ENCODE measurements at places on chromosomes 3 and 15.

- DNase-seq: no peak
These were observed 13.0 kb upstream of the TMEM115 start for GRCh38 chr3:50372349-50372748.

DNA sequence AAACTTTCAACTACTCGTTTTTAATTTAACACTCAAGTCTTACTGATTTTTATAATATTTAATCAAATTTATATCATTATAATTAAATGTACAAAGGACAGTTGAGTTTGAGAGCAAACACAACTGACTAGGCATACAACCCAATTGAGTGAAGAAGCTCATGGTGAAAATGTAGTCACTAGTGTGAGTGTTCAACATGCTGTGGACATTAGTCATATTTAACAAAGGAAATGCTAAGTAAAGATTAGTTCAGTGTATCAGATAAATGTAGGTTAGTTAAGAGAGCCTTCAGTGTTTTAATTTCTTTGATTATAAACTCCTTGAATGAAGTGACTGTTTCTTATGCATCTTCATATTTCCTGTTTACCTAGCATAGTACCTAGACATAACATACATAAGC, 444.2 kb upstream of the GOLIM4 start:
- DNase-seq: no peak

- no peak for DNase-seq
These were observed 536 bp downstream of the SEC61A1 start for GRCh38 chr3:128052595-128053351.

DNA sequence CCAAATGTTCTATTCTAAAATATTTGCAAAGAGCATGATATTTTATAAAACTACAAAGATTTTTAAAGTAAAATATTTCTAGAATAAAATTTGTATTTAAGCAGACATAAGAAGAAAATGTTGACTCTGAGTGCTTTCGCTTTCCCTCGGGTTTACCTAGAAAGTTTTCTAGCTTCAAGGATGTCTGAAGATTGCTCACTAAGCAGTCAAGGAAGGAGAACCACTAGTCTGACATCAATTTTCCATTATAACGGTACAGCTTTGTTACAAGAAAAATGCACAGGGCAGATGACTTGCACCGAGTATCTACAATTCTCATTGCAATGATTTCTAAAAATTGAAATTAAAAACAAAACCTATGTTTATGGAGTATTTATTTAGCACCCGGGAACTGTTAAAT, 14.2 kb downstream of the GPR15 start:
- DNase-seq: no peak

DNA sequence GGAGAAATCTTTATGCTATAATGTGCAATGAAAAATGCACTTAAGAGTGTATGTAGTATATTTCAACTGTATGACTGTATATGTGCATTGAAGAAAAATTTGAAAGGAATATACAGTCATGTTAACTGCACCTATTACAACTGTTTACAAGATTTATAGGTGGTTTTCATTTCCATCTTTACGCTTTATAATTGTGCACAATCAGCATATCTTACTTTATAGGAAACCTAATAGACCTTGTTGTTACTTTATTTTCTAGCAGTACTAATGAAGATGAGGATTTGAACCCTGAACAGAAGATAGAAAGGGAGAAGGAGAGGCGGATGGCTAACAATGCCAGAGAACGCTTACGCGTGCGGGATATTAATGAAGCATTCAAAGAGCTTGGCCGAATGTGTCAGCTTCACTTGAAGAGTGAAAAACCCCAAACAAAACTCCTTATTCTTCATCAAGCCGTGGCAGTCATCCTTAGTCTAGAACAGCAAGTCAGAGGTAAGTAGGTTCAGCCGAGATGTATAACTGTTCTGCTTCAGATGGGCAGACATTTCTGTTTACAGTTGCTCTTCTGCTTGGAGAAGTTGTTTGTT, 103.4 kb upstream of the CGNL1 start:
- no peak for DNase-seq

GRCh38 chr15:63395730-63396151, 14.1 kb upstream of the CA12 start:
- DNase-seq: no peak

GRCh38 chr3:28800203-28800602, 451.6 kb upstream of the AZI2 start:
- DNase-seq: no peak

- DNase-seq: no peak
These were observed 57.9 kb downstream of the TPRA1 start for GRCh38 chr3:127532561-127533203.

DNA sequence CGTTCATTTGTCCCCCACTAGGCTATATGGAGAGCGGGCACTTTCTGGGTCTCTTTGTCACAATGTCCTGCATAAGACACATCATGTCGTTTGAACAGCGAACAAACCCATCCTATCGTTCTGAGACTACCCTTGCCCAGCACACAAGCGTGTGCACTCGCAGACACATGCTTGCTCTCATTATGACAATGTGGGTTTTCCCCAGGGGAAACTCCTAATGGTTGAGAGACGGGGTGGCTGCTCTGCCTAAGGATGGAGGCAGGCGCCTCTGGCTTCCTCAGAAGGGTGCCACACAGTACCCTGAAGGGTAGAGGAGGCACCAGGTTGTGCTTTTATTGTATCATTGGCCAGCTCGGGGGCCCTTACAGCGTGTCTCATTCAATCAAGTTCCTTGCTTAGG, 51.0 kb upstream of the MYZAP start:
- no peak for DNase-seq

DNA sequence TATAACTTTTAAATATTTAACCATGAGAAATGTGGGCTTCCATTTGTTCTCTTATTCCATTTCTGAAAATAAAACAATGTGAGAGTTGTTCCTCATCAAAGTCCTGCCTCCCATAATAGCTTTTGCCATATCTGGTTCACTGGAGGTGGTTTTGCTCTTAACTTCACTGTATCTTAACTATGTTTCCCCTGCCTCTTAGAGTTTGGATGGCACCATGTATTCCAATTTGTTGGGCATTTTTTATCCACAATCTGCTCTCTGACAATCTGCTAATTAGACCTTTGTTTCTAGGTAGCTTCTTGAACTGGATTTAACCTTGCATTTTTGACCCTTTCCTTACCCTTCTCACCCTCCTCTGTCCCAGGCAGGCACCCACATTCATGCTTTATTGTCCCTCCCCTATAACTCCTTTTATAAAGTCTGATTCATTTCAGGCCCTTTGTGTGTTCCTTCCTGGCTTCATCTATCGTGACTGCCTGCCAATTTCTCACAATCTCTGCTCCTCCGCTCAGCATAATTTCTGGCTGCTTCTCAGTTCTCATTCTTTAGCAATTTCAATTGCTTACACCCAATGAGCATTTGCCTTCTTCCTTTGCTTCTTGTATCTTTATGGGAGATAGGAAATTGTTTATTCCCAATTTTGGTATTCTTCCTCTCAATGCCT, 144.2 kb upstream of the ARHGEF26 start:
- DNase-seq: no peak

- DNase-seq: no peak
These were observed 12.9 kb upstream of the ALPK3 start for GRCh38 chr15:84804005-84804900.

DNA sequence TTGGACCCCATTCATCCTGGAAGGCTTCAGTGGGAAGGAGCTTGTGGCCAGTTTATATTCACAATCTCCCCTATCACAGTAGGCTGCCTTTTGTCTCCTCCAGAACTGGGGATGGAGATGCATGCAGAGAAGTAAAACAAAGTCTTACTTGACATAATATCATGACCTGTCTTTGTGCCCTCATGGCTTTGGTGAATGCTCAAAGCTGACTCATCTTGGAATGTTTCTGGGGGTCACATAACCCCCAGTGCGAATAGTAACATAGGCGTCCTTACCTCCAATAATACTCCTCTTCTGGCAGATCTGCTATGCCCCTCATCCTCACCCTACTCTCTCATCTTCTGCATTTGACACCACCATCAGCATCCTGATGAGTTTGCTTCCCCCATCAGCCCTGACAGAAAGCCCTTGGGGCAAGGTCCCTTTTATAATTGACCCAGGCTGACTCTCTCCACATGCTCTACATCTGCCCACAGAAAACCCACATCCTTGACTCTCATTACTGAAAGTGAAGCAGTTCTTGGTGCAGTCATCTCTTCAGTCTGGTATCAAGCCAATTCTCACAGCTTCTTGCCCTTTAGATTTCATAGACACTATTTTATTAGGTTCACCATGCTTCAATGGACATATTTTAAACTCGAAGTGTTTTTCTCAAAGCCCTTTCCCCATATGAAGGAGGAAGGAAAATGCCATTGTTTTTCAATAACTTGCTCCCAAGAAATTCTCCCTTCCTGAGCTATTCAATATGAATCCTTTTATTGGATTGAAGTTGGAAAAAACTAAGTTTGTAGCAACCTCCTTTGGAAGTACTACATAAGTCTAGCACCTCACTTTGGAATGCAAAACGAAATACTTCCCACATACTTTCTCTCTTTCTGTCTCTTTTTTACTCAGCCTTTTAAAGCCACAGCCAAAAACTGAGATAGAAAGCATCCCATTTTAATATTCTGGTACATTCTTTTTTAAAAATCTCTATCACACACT, 36.6 kb downstream of the OSTN start:
- no peak for DNase-seq

- DNase-seq: no peak
These were observed 104.0 kb upstream of the SLC6A6 start for GRCh38 chr3:14298442-14298841.
